GDM1 (cell line): ENCODE measurements at places on chromosomes 7 and 10.

DNA sequence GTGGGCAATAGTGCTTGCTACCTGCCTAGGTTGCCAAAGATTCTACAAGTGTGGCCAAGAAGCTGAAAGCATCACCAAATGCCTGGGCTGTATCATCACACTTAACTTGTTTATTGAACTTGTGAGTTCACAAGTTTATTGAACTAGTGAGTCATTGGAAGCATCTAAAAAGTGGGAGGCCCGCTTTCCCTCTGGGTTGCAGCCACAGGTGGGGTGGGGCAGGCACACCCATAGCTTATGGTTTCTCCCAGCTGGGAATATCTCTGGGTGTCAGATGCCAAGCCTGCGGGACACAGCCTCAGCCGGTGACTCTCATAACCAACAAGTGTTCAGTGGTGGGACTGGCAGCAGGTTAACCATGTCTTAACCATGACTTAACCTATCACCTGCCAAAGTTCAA lies 145.9 kb upstream of the FAM13C start:
- no peak for DNase-seq

DNA sequence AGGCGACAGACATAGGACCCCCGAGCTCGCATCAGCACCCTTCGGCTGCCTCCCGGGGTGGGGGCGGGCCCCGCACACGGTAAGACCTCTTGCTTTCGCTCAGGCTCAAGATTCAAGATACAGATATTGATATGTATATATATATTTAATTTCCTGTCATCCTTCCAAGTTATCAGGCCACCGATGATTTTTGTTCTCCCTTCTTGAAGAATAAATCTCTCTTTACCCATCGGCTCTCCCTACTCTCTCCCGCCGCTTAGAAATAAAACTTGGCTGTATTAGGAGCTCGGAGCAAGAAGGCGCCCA lies 603 bp downstream of the ADRA2A start:
- no peak for DNase-seq

- DNase-seq = no peak
Measured at GRCh38 chr7:115962340-115962739, 68.2 kb downstream of the TFEC start.

DNA sequence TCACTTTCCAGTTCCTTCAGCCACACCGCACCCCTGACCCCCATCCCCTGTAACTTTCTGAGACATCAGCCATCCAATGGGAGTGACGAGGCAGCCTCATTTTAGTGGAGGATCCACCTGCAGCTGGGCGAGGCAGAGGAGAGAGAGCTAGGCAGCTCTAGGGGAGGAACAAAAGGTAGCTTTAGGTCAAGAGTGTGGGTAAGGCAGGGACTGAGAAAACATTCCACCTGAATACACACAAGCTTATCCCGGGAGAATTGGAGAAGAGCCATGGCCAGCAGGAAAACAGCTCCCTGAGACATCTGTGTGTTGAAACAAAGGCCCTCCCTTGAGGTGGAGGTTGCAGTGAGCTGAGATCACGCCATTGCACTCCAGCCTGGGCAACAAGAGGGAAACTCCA lies 6.7 kb upstream of the KLRG2 start:
- no peak for DNase-seq

DNA sequence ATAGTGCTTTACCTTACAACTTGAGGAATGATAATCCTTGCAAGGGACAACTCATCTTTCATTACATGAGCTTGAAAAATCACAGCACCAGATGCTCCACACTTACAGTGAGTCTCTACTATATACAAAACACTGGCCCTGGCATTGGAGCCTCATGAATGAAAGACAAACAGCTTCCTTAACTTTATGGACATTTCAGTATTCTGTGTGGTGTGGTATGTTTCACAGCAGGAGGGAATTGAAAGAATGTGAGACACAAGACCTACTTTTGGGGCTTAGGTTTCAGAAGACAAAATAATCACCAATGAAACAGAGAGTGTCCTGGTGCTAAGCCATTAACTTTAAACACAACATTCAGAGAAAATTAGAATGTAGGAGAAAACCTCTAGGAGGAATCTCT lies 1249.6 kb downstream of the XPNPEP1 start:
- no peak for DNase-seq

- DNase-seq = no peak
Measured at GRCh38 chr10:6204341-6205191, 1.8 kb downstream of the PFKFB3 start.

- DNase-seq = no peak
Measured at GRCh38 chr10:3790272-3790671, 5.3 kb upstream of the KLF6 start.

- DNase-seq = no peak
Measured at GRCh38 chr7:106326594-106327537, 42.1 kb upstream of the NAMPT start.

GRCh38 chr7:42237811-42238541 lies 967 bp upstream of the GLI3 start:
- no peak for DNase-seq

DNA sequence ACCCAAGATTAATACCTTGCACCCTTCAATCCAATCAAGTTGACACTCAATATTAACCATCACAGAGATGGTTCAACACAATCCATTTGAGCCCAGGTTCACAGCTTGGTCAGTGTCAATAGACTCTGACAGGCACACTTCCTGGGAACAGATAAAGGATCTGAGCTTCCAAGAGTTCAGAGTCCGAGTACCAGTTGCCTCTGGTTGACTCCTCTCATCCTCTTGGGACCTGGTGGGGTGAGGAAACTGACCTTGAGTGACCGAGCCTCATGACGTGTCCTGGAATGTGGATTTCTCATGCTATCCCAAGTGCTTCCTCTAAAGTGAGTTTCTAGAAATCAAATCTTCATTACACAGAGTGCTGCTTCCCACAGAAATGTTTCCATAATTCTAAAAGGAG lies 162.0 kb downstream of the CYP26A1 start:
- no peak for DNase-seq

- no peak for DNase-seq
Measured at GRCh38 chr7:84105586-84105985, 89.0 kb downstream of the SEMA3A start.

- DNase-seq = no peak
Measured at GRCh38 chr7:131157530-131158243, 170.0 kb upstream of the MKLN1 start.

GRCh38 chr7:76408121-76408560 lies 1.4 kb downstream of the SSC4D start:
- DNase-seq = no peak

DNA sequence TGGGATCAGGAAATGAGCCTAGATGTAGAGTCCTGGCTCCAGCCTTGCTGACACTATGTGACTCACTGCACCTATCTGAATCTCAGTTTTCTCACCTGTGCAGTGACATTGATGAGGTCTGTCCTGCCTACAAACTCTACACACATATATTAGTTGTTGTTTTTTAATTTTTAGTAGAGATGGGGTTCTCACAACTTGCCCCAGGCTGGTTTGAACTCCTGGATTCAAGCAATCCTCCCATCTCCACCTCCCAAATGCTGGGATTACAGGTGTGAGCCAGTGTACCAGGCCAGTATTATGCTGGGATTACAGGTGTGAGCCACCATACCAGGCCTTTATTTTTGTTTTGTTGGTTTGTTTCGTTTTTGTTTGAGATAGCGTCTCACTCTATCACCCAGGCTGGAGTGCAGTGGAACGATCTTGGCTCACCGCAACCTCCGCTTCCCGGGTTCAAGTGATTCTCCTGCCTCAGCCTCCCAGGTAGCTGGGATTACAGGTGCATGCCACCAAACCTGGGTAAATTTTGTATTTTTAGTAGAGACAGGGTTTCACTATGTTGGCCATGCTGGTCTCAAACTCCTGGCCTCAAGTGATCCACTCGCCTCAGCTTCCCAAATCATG lies 11.8 kb upstream of the DDIT4 start:
- no peak for DNase-seq

DNA sequence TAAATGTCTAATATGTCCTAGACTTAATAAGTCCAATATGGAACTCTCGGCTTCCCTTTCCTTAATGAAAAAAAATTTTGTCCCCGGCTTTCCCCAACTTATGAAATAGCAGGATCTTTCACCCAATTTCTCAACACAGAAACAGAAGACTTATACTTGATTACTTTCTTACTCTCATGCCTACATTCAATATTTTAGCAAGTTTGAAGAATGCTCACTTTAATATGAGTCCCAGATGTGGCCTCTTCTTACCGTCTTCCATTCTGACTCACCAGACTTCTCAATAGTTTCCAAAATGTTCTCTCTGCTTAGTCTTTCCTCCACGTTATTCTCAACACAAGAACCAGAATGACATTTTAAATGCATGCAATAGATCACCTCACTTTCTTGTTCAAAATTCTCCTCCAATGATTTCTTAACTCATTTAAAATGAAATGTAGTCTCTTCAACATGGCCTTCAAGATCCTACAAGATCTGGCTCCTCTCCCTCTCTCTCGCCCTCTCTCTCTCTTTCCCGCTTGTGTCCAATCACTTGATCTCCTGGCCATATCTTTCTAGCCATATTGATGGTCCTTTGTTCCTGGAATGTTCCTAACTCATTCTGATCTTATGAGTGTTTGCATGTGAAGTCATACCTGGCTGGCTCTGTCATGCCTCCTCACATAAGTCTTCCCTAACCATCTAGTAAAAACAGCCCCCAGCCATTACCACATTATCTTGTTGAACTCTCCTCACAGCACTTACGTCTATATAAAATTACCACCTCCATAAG lies 119.7 kb upstream of the FAM3C start:
- DNase-seq = no peak

DNA sequence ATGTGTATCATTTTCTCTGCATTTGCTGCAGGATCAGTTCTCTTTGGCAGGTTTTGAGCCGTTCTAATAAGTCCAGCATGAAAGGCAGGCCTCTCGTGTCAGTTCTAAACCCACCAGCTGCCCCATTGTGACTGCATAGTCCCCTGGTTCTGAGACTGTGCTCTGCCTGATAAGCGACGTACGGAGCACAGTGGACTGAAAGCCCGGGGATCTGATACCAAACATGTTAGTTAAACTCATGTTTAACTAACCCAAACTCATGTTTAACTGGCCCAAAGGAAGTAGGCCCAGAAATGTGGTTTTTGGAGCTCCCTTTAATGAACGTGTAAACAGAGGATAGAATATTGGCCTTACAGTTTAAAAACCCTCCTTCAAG lies 98.0 kb upstream of the PDCD4 start:
- no peak for DNase-seq

DNA sequence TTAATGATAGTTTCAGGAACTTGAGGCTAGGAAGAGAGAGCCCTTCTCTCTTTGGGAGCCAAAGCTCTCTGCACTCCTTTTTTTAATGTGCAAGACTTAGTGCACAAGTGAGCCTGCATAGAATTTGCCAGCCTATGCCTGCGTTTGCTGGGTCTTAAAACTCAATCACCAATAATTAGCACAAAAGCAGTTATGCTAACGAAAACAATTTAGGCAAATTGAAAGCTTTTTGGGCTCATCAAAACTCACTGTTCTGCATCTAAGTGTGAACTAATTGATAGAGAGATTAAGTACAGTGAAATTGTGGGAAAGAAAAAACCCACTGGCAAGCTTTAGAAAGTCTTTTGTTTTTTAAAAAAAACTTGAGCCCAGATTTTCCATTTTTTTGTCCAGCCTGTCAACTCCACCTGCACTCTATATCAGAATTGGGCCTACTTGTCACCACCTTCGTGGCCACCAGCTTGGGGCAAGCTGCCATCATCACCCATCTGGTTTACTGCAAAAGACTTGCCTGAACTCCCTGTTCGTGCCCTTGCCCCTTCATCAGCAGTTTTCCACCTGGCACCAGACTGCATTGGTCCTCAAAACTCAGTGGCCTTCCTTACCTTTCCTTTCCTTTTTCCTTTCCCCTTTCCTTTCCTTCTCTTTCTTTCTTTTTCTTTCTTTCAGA lies 37.8 kb downstream of the CRHR2 start:
- no peak for DNase-seq

- no peak for DNase-seq
Measured at GRCh38 chr10:98314532-98315284, 46.7 kb upstream of the LOXL4 start.

GRCh38 chr7:134440067-134440466 lies 18.8 kb downstream of the AKR1B1 start:
- no peak for DNase-seq

- no peak for DNase-seq
Measured at GRCh38 chr7:152189061-152189460, 163.6 kb downstream of the GALNT11 start.

GRCh38 chr7:44288381-44288685 lies 37.1 kb downstream of the CAMK2B start:
- no peak for DNase-seq

- no peak for DNase-seq
Measured at GRCh38 chr7:69457595-69458504, 140.4 kb upstream of the AUTS2 start.

DNA sequence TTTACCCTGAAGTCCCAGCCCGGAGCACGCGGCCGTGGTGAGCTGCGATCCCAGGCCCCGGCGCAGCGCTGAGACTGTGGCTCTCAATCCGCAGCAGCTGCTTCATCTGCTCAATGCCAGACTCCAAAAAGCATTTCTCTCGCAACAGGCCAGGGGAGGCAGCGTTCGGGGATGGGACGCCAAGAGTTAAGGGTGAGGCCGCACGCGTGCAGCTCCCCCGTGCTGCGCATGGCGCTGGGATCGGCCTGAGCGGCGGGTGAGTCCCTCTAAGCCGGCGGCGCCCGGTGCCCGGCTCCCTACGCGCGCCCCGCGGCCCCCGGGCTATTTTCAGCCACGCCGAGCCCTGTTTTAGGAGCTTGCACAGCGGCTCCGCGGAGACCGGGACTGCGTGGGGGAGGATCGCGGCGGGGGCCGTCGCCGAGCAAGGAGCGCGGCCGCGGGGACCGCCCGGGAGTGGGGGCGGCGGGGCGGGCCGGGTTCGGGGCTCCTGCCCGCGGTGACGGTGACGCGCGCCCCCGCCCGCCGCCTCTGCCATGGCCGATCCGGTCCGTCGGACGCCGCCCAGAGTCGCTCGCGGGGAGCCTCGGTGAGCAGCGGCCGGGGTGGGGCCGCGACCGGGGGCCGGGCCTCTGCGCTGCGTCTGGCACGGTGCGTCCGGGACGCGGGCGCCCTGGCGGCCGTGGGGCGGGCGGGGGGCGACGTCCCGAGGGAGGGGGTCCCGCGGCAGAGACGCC lies 29.4 kb upstream of the JAKMIP3 start:
- no peak for DNase-seq

DNA sequence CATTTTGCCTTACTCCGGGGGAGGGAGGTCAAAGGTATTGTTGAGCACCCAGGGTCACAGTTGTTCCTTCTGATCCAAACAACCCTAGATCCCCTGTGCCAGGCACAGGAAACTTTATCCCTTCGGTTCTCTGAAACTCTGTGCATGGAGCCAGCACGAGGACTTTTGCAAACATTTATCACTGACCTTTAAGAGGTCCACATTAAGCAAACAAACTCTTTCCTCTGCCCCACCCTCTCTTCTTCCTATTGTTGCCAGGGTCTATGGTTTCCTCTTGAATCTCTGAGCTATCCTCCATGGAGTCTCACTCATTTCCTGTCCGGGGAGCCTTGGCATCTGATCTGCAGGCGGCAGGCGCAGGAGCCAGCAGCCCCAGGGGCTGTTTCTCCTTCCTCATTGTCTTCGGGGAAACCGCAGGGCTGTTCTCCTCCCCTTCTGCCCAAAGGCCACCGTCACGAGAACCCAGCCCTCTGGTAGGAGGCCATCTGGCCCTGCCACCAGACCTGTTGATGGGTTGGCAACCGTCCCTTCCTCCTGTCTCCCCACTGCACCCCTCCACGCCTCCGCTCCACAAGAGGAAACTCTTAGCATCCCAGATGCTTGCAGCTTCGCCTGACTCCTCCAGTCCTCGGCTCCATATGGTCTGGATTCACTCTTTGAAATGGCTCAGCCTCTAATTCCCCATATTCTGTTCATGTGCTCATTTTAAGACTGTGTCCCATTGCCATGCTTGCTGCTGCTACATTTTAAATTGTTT lies 327.3 kb upstream of the NRP1 start:
- DNase-seq = peak; percentile 86
